ENCODE measurements at places on chromosomes 3 and 15. TPM values are rescaled to one million over a fixed set of nuclear protein-coding genes. Genes with fewer than 3 reads are reported as not detected.

Gene NEO1
- 37.8 TPM for total RNA-seq

DNA sequence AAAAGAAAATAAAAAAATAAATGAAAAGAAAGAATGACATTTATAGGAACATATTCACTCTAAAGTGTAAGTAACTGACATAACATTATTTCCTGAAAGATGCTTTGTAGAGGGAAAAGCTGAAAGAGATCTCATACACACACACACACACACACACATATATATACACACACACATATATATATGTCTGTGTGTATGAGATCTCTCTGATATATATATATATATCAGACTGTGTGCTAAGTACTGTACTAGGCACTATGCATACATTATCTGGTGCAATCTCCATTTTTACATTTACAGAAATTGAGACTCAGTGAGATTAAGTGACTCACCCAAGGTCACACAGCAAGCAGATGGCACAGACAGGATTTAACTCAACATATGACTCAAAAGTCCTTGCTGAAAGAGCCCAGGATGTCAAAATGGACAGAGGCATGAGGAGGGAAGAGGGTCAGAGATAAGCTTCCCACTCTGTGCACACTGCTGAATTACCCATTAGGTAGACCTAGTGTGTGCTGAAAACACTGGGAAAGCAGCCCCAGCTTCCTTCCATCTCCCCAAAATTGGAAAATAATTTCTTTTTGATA is 15.0 kb downstream of the BHLHE40 start:
- peaks cover 8% of the 10 kb centered on the region for H3K4me1 ChIP-seq
- no peak for DNase-seq
- no peak overlapping the region for H3K27ac ChIP-seq
- no peak overlapping the region for H3K4me3 ChIP-seq

Gene ERC2
- 1.5 TPM for total RNA-seq

DNA sequence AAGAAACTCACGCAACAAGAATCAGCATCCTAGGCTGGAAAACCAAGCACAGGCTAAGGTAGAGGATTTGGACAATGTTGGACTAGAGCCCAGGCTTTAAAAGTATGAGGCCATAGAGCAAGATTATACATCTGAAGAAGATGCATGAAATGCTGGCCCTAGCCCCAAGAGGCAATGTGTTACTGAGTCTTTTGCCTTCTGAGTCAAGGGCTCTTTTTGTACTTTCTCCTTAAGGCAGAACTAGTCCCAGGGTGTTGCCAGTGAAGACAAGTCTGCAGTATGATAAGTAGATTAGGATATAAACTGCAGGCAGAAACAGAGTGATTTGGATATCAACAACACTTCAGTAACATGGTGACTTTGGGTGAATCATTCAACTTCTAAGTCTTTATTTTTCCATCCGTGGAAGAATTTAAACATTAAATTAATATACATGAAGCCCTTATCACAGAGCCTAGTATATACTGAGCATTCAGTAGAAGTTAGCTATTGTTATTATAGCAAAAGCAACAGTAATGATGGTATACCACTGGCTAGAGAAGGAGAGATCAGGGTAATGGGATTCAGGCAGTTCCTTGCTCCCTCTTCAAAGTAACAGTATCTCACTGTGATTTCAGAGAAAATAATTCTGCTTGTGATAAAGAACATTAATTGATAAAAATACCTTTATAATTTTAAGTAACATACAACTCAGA is 99.9 kb upstream of the MLF1 start:
- H3K4me1 ChIP-seq = no peaks in the 10 kb centered on the region
- no peak overlapping the region for H3K27ac ChIP-seq
- H3K27me3 ChIP-seq = no peaks in the 10 kb centered on the region
- H3K4me3 ChIP-seq = no peak overlapping the region
- H3K36me3 ChIP-seq = no peaks in the 10 kb centered on the region

DNA sequence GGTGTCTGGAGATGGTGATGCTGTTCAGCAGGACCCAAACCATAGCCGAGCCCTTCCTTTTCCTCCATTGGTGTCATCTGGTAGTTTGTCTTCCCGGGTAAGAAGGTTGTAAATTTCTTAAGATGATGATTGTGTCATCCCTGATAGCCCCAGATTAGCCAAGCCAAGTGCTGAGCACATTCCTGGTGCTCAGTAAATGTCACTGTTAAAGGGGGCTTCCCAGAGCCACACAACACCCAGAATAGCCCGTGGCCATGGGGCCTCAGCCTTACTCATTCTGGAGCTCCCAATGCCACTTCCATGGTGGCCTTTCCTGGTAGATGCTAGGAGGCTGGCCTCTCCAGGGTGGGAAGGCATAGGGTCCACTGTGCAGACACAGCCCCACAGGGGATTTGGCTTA is 4.6 kb upstream of the PLA2G4B start:
- DNase-seq = no peak
- no peak overlapping the region for H3K4me3 ChIP-seq
- H3K27me3 ChIP-seq = no peaks in the 10 kb centered on the region
- H3K4me1 ChIP-seq = peaks cover 54% of the 10 kb centered on the region

Gene ALDH1A2
- total RNA-seq = 49.4 TPM

- no peaks in the 10 kb centered on the region for H3K27me3 ChIP-seq
- H3K36me3 ChIP-seq = no peaks in the 10 kb centered on the region
- H3K4me3 ChIP-seq = no peak overlapping the region
- no peak for DNase-seq
- no peak overlapping the region for H3K27ac ChIP-seq
- H3K4me1 ChIP-seq = no peaks in the 10 kb centered on the region
Observed at GRCh38 chr3:168628549-168628948, 532.8 kb upstream of the GOLIM4 start.

- no peaks in the 10 kb centered on the region for H3K4me1 ChIP-seq
- no peak overlapping the region for H3K4me3 ChIP-seq
- DNase-seq = no peak
- no peaks in the 10 kb centered on the region for H3K36me3 ChIP-seq
- no peaks in the 10 kb centered on the region for H3K27me3 ChIP-seq
Observed at GRCh38 chr3:118628704-118629341, 405.8 kb downstream of the IGSF11 start.

DNA sequence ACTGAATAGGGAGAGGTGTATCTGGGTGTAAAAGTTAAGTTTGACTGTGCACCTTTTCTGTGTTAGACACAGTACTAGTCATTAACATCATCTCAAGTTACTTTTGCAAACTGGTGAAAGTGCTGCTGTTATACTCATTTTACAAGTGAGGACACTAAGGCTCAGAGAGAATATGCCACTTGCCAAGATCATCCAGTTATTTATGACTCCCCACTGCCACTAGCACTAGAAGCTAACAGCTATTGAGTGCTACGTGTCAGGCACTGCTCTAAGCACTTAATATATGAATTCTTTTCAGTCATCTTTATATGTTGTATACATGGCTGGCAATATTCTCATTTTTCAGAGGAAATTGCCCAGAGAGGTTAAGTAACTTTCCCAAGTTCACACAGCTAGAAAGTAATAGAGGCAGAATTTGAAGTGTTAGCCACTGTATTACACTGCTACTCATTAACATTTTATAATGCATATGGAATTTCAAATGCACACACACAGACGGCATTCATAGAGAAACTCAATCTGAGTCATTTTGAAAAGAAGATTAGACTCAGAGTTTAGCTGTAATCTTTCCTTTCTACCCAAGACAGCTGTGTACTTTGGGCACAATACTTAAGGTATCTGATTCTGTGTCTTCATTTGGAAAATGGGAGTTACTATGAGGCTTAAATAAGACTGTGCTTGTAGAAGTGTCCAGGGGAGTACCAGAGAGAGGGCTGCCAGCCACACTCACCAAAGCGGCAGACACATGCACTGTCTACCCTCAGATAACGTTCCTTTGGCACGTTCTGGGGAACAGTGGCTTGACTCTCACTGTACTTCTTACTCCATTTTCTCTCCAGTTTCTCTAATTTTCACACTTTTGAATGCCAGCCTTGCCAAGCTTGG is 1.3 kb upstream of the MASP1 start:
- H3K36me3 ChIP-seq = no peaks in the 10 kb centered on the region
- DNase-seq = no peak
- no peak overlapping the region for H3K4me3 ChIP-seq
- peak overlapping the region; percentile 28 for H3K27ac ChIP-seq
- H3K27me3 ChIP-seq = no peaks in the 10 kb centered on the region

All from lower lobe of right lung (tissue), 2 donors.